ENCODE measurements at places on chromosomes 3 and 15. TPM values are rescaled to one million over a fixed set of nuclear protein-coding genes. Genes with fewer than 3 reads are reported as not detected.

The SAXO2 gene
- polyA plus RNA-seq: 6.0 TPM

The CIP2A gene
- polyA plus RNA-seq: 2.0 TPM

The FAM107A gene
- polyA plus RNA-seq: 63.9 TPM

The CTXN2 gene
- not detected for polyA plus RNA-seq

The LIPC gene
- polyA plus RNA-seq: 2.0 TPM

The ZNF385D gene
- 1.7 TPM for polyA plus RNA-seq

The AGBL1 gene
- 0.02 TPM for polyA plus RNA-seq

The GASK1A gene
- 1.0 TPM for polyA plus RNA-seq

The CHRNA7 gene
- 1.1 TPM for polyA plus RNA-seq

All from thymus (tissue), 14 donors.